ENCODE measurements at places on chromosomes 1 and 21.

GRCh38 chr1:29438991-29439390 is 202.7 kb downstream of the PTPRU start:
- no peak for ATAC-seq

DNA sequence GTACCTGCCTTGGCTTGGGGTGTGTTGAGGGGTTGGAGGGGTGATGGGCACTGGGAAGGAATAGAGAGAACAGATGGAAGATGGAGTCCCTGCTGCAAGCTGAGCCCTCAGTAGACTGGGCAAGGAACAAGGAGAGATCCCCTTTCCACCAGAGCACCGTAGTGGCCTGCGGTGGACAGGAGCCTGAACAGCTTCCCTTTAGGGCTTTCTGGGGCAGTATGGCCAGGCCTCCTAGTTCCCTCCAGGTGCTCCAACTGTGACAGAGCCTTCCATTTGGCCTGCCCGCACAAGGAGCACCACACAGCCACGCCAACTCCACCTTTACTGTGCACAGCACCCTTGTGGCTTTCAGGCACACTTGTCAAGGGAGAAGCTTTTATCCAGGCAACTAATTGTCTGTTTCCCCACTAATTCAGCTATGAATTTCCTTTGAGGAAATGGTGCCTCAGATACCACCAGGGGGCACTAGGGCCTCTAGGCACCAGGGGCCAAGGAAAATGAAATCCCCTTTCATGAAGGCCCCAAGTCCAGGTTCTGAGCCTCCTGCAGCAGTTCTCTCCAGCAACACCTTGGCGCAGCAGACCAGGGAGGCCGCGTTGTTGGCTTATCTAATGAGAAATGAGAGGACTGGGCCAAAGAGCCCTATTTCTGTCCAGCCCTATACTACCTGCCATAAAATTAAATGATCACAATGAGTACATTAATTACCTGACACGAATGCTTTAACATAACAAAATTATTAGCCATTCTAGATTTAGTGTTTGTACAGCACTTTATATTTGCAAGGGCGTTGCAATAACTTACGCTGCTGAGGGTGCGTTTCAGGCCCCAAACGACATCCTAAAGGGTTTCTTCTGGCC is 23.1 kb upstream of the ERI3 start:
- ATAC-seq = peak; percentile 56

GRCh38 chr1:235952950-235953615 is 86.4 kb upstream of the LYST start:
- no peak for ATAC-seq

- no peak for ATAC-seq
Observed at GRCh38 chr1:51636764-51637522, 20.1 kb downstream of the OSBPL9 start.

DNA sequence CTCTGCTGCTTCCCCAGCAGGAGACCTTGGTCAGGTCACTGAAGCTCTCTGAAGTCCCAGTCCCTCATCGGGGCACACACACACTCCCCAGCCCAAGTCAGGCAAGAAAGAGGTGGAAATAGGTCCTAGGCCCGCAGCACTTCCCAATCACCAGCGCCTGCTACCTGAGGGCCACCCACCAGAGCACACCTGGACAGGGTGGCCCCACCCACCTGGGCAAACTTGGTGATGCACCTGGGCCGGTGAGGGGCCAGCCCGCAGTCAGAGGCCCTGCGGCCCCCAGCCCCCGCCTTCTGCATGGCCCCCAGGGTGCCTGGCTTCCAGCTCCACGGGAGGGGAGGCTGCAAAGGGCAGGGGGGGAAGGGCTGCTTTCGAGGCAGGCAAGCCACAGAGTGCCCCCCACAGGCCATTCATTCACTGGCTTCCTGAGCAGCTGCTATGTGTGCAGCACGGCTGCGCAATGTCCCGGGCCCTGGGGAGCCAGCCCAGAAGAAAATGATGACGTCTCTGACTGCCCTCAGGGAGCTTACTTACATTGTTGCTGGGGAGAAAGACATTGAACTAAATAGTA is 4.7 kb downstream of the SH2D5 start:
- no peak for ATAC-seq

DNA sequence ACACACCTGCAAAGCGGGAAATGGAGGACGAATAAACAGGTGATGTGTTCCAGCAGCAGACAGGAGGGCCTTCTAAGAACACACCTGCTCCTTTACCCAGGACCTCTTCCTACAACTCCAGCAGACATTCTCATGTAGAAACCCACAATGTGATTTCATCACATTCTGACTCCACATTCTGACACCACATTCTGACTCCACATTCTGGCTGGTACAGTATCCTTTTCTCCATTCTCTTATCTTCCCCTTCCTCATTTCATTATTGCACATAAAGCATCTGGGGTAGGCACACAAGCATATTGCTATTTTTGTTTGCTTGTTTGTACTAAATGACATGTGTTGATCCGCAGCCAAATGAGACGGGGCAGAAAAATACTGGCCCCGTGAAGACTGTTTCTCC is 3.6 kb upstream of the ZNF124 start:
- no peak for ATAC-seq

DNA sequence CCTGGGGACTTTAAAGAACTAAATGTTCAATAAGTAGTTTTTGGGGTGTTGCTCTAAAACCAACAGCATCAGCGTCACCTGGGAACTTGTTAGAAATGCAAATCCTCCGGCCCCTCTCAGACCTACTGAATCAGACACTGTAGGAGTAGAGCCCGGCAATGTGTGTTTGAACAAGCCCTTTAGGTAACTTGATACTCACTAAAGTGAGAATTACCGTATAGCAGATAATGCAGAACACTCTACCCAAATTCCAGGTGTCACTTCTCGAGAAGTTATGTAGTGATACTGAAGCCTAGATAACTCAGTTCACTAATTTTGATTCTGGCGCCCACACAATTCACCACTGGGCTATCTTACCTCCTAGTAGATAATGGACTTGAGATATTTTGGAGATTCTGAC is 3.7 kb upstream of the DPT start:
- ATAC-seq = no peak

DNA sequence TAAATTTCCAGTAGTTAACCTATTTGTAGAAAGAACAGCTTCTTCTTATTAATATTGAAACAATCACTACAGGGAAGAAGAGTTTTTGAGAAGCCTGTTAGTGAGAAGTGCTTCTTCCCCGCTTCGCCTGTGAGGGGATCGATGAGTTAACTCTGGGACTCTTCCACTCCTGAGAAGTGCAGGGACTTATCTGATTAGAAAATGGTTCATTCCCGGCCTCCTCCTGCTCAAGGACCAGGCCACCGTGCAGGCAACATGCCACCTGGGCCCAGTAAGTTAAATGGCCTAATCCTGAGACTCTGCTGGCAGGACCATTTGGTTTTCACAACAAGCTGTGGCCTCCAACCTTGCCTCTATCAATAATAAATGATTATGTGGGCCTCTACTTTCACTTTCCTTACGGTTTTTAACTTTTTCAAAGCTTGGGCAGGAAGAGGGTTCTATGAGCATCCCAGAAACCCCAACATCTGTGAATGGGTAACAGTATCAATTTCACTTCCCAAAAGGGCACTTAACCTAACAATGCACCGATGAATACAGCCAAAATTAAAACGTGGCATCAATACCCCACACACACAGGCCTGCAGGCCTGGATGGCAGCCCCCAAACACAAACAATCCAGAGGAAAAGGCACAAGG is 33.1 kb downstream of the SIPA1L2 start:
- ATAC-seq = no peak

- ATAC-seq = no peak
Observed at GRCh38 chr1:51238034-51238403, 1.9 kb downstream of the RNF11 start.

GRCh38 chr21:19807201-19807600 is 1191.0 kb upstream of the NCAM2 start:
- no peak for ATAC-seq

DNA sequence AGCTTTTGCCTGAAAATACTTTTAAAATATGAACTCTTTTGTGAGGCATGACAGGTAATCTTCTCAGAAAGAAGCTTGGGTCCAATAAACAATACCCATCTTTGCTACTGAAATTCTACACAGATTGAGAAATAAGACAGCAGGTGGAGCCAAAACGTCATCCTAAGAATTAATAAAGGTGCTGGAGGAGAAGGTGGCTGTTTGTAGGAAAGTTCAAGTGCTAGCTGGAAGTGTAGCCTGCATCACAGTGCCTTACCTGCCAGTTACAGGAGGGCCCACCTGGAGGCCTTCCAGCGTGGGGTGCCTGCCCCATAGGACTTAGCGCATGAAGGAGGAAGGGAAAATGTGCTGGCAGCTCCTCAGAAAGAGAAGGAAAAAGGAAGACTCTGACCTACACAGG is 93.7 kb downstream of the TTC3 start:
- no peak for ATAC-seq

DNA sequence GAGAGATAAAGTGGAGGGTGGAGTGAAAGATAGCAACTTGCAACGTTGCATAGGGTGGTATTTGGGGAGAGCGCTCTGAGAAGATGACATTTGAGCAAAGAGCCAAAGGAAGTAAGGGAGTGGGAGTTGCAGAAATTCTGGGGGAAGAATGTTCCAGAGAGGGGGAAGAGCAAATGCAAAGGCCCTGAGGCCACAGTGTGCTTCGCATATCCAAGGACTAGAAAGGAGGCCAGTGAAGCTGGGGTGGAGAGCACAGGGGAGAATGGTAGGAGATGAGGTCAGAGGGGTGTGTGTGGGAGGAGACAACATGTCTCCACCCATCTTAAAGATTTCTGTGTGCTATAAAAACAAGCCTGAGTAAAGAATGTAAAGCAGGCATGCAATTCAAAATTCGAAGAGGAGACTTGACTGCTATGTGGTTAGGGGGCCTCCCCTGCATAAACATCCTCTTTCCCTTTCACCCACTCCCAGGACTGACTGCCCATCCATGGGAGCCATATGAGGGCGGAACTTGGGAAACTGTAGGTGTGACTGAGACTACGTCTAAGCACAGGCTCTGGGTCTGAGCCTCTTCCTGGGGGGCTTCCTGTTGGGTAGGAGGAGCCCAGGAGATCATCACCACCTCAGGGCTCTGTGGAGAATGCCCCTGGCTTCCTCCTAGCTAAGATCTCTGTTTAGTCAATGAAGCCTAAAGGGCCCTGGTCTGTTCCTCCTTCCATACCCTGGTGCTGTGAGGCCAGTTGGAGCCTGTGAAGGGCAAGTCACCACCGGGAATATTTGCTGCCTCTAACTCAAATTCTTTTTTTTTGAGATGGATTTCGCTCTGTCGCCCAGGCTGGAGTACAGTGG is 2.9 kb upstream of the CLIC4 start:
- ATAC-seq = no peak

DNA sequence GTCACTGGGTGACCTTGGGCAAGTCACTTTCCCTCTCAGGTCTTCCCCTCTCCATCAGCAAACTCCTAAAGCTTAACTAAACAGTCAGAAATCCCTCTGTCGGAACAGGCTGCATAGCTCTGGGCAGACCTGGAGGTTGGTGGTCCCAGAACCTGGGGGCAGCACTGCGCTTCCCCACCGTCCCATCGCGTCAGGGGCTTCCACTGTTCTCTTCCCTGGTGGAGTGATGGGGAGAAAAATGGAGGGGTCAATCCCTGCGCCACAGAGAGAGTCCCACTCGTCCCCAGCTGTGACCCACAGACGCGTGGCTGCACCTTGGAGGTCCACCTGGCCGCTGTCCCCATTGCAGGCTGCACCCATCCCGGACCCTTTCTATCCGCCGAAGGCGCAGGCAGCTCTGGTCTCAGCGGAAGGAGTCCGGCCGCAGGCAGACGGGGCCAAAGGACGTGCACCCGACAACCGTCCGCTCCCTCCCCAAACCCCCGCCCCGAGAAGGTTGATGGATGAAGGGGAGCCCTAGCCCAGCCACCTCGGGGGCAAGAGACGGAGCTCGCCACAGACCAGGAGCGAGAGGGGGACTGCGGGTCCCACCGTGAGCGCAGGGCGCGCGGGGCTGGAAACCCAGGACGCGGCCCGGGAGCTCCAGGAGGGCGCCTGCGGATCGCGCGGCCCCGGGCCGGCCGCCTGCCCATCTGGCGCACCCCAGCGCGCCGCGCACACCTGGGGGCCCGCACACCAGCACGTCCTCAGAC is 588 bp upstream of the WNT3A start:
- ATAC-seq = no peak

- peak; percentile 80 for ATAC-seq
Observed at GRCh38 chr1:53348486-53349368, 20.9 kb upstream of the LRP8 start.

GRCh38 chr1:6815726-6816125 is 30.5 kb downstream of the CAMTA1 start:
- ATAC-seq = no peak

DNA sequence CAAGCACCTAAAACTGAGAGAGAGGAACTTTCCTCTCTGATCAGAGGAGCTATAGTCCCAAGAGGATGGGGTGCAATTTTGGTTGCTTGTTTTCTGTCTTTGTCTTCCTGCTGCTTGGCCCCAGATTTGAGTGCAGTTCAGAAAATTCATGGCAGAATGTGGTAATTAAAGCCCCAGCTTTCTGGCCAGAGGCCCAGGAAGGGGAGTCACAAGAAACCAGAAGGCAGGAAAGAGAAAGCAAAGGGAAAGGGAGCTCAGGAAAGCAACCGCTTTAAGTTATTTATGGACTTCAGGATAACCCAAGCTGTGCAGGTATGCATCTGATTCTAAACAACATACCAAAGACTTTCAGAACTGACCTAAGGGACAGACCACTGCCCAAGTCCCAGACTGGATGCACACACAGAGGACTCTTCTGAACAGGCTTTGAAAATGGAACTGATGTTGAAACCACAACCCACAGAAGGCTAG is 88.8 kb downstream of the ST3GAL3 start:
- ATAC-seq = no peak

GRCh38 chr1:159869173-159869572 is 6.7 kb upstream of the VSIG8 start:
- peak; percentile 47 for ATAC-seq

GRCh38 chr1:237179503-237179902 is 137.5 kb downstream of the RYR2 start:
- ATAC-seq = no peak

- ATAC-seq = no peak
Observed at GRCh38 chr1:206496131-206496793, 11.1 kb upstream of the RASSF5 start.

- no peak for ATAC-seq
Observed at GRCh38 chr1:11417162-11417561, 61.8 kb upstream of the DISP3 start.

- peak; percentile 88 for ATAC-seq
Observed at GRCh38 chr1:77014073-77014788, 147.0 kb downstream of the ST6GALNAC5 start.
